ENCODE measurements at places on chromosomes 2 and 18. TPM values are rescaled to one million over a fixed set of nuclear protein-coding genes. Genes with fewer than 3 reads are reported as not detected.

DNA sequence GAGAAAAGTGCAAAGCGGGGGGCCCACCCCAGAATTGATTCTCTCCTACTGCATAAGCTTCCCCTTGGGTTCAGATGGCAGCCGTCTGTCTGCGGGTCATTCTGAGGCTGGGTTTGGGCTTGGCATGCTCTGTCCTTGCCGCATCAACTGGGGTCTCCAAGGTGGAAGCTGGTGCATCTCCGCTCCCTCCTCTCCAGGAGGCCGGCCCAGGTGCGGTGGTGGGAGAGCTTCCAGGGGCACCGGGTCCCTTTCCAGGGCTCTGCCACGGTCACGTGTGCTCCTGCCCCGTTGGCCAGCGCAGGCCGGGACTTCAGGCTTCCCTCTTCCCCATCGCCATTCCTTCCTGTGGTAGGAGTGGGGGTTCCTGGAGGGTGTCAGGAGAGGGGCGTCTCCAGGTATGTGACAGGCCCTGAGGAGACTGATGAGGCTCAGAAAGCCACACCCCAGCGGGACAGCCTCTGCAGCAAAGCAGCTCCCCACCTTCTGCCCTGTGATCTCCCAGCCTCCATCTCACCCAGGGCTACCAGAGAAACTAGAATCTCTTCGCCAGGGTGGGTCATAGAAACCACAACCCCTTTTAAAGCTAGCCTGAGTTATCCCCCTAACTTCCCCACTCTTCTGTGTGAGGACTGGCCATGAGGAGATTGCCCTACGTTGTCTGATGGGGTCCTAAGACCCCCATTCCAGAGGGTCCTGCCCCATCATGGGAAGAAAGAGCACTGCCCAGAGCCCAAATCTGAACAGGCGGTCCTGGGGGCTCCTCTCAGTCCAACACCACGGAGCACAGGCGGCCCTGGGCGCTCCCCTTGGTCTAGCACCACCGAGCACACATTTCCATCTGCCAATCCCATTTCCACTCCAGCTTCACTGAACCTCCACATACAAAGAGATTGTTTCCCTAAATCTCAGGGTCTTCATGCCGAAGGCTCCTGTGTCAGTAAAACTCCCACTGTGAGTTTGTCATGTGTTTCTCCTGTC, 76.6 kb downstream of the SLC66A2 start:
- H3K27ac ChIP-seq, result no peak overlapping the region
- no peak overlapping the region for H3K4me3 ChIP-seq
- no peaks in the 10 kb centered on the region for H3K36me3 ChIP-seq
- H3K27me3 ChIP-seq, result peaks cover 3% of the 10 kb centered on the region
- ATAC-seq, result no peak
- H3K4me1 ChIP-seq, result no peaks in the 10 kb centered on the region

- no peaks in the 10 kb centered on the region for H3K27me3 ChIP-seq
- peak overlapping the region; percentile 43 for H3K27ac ChIP-seq
- H3K36me3 ChIP-seq, result no peaks in the 10 kb centered on the region
- H3K4me1 ChIP-seq, result no peaks in the 10 kb centered on the region
Measured at GRCh38 chr2:25215948-25216679, 47.7 kb upstream of the POMC start.

GRCh38 chr2:62774555-62775366, 69.2 kb downstream of the EHBP1 start:
- H3K4me1 ChIP-seq, result no peaks in the 10 kb centered on the region
- no peak overlapping the region for H3K4me3 ChIP-seq
- no peaks in the 10 kb centered on the region for H3K27me3 ChIP-seq
- no peak overlapping the region for H3K27ac ChIP-seq

DNA sequence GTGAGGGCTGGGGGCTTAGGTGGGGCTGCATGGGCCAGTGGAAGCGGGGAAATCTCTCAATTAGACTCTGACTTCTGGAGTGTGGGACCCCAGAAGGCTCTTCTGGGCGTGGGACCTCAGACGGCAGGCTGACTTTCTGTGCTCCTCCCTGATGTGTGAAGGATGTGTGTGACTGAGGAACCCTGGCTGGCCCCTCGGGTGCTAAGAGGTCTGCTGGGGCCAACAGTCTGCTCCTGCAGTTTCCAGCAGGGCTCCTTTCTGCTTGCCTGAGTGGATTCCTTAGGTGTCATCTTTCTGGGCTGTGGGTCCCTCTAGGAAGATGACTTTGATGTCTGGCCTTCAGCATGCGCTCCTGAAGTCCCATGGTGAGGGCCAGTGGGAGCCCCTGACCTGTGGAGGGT, 167.5 kb downstream of the DYSF start:
- no peaks in the 10 kb centered on the region for H3K27me3 ChIP-seq
- no peak for ATAC-seq
- H3K36me3 ChIP-seq, result no peaks in the 10 kb centered on the region
- H3K27ac ChIP-seq, result no peak overlapping the region
- no peak overlapping the region for H3K4me3 ChIP-seq
- H3K4me1 ChIP-seq, result no peaks in the 10 kb centered on the region

- no peaks in the 10 kb centered on the region for H3K4me1 ChIP-seq
- ATAC-seq, result no peak
- no peaks in the 10 kb centered on the region for H3K36me3 ChIP-seq
- no peak overlapping the region for H3K27ac ChIP-seq
- peaks cover 6% of the 10 kb centered on the region for H3K27me3 ChIP-seq
Measured at GRCh38 chr2:170586571-170587095, 128.5 kb upstream of the SP5 start.

DNA sequence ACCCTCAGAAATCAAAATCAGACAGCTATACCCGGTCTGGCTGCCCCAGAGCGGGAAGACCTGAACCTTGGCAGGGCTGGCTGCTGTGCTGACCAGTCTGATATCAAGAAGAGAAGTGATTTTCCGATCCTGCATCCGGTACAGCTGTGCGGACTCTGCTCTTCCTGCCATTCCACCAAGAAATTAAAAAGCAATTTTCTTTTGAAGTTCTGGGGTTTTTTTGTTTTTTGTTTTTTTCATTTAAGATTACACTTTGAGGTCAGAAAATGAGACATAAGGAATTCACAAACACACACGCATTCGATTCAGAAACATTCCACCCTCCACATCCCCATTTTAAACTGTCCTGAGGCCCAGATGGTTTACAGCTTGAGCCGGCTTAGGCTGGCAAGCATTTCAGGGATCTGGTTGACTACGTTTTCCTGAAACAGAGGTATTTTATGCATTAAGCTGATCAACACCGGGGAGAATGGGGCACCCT, 156.5 kb downstream of the COL6A3 start:
- no peak overlapping the region for H3K4me3 ChIP-seq
- no peaks in the 10 kb centered on the region for H3K36me3 ChIP-seq
- no peak overlapping the region for H3K27ac ChIP-seq
- no peaks in the 10 kb centered on the region for H3K4me1 ChIP-seq

GRCh38 chr2:60303680-60304079, 249.8 kb downstream of the BCL11A start:
- no peak for ATAC-seq
- no peak overlapping the region for H3K4me3 ChIP-seq
- H3K36me3 ChIP-seq, result no peaks in the 10 kb centered on the region
- H3K27ac ChIP-seq, result no peak overlapping the region
- no peaks in the 10 kb centered on the region for H3K4me1 ChIP-seq

GRCh38 chr2:64251497-64252250, 107.5 kb upstream of the PELI1 start:
- ATAC-seq, result no peak
- no peaks in the 10 kb centered on the region for H3K4me1 ChIP-seq
- no peaks in the 10 kb centered on the region for H3K27me3 ChIP-seq
- no peaks in the 10 kb centered on the region for H3K36me3 ChIP-seq
- H3K27ac ChIP-seq, result no peak overlapping the region

GRCh38 chr2:170122883-170123547, 54.9 kb upstream of the MYO3B start:
- H3K36me3 ChIP-seq, result no peaks in the 10 kb centered on the region
- no peaks in the 10 kb centered on the region for H3K4me1 ChIP-seq
- H3K27ac ChIP-seq, result no peak overlapping the region
- peaks cover 11% of the 10 kb centered on the region for H3K27me3 ChIP-seq
- no peak for ATAC-seq
- H3K4me3 ChIP-seq, result no peak overlapping the region

DNA sequence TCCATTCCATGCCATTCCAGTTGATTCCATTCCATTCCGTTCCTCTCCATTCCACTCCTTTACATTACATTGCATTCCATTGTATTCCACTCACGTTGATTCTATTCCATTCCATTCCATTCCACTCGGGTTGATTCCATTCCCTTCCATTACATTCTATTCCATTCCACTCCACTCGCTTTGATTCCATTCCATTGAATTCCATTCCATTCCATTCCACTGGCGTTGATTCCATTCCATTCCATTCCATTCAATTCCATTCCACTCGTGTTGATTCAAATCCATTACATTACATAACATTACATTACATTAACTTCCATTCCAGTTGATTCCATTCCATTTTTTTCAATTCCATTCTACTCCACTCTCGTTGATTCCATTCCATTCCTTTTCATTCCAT, 1142.8 kb downstream of the RPIA start:
- no peaks in the 10 kb centered on the region for H3K27me3 ChIP-seq
- H3K4me3 ChIP-seq, result no peak overlapping the region
- no peak for ATAC-seq
- H3K36me3 ChIP-seq, result no peaks in the 10 kb centered on the region
- H3K4me1 ChIP-seq, result peaks cover under 1% of the 10 kb centered on the region

DNA sequence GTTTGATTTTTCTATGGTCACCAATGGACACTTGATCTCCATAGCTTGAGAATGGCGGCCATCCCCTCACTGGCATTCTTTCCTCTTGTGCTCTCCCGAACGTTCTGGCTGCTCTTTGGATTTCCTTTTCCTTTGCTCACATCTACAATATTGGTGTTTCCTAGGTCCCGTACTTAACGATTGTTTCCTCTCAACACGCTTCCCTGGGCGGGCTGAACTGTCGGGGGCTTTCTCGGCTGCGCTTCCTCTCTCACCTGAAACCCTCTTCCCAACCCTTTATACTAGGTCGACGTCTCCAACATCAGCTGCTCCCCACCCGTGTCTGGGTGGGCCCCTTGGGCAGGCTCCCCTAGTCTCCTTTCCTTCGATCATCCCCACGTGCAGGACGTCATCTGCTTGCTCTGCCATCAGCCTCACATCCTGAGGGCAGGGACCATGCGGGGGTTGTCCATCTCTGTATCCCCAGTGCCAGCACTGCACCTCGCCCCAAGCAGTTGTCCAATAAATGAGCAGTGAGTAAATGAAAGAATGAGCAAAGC, 634 bp upstream of the DIS3L2 start:
- peaks cover 30% of the 10 kb centered on the region for H3K4me1 ChIP-seq
- H3K27me3 ChIP-seq, result peaks cover 8% of the 10 kb centered on the region
- H3K36me3 ChIP-seq, result no peaks in the 10 kb centered on the region
- ATAC-seq, result peak; percentile 34
- H3K4me3 ChIP-seq, result peak overlapping the region; percentile 93

DNA sequence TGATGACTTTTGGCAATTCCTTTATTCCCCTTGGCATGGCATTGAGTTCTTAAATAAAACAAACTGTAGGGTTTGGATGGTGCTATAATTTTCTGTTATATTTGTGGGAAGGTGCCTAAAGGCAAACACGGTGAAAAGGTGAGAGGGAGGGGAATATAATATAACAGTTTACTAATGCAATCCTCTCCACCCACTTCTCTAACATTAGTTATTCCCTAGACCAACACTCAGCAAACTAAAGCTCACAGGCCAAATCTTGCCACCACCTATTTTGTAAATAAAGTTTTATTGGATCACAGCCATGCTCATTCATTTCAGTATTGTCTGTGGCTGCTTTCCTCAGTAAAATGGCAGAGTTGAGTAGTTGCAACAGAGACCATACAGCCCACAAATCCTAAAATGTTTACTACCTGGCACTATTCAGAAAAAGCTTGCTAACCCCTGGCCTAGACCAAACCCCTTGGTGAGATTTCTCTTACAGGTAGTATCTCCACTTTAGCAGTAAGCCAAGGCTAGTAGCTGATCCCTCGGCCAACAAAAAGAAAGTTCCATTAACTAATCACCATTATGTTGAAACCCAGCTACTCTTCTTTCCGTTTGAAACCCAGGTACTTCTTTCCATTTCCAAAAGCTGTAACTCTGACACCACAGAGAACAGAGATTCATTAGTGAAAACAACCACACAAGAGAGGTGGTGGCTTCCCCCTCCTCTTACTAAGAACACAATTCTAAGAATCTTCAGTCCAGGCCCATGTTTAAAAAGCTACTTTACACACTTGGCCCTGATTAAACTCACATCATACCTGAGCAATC, 136.1 kb upstream of the CHAC2 start:
- no peaks in the 10 kb centered on the region for H3K27me3 ChIP-seq
- no peaks in the 10 kb centered on the region for H3K36me3 ChIP-seq
- peak overlapping the region; percentile 52 for H3K27ac ChIP-seq
- H3K4me1 ChIP-seq, result peaks cover 9% of the 10 kb centered on the region
- ATAC-seq, result peak; percentile 87

DNA sequence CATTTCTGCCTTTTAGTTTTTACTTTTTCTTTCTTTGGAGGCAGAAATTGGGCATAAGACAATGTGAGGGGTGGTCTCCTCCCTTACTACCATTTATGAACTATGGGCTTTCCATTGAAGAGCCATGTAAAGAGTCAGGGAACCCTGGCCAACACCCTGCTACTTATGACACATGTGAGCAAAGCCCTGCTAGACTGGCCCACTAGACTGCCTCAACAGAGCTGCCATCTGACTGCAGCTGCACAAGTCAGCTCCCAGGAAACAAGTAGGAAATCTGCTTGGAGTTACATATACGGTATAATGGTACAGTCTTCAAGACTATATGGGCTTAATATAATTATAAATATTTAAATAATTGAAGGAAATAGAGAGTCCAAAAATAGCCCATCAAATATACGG, 816.8 kb downstream of the TRIB2 start:
- H3K27ac ChIP-seq, result no peak overlapping the region
- ATAC-seq, result no peak
- H3K36me3 ChIP-seq, result no peaks in the 10 kb centered on the region
- no peaks in the 10 kb centered on the region for H3K27me3 ChIP-seq
- H3K4me1 ChIP-seq, result no peaks in the 10 kb centered on the region
- H3K4me3 ChIP-seq, result no peak overlapping the region

DNA sequence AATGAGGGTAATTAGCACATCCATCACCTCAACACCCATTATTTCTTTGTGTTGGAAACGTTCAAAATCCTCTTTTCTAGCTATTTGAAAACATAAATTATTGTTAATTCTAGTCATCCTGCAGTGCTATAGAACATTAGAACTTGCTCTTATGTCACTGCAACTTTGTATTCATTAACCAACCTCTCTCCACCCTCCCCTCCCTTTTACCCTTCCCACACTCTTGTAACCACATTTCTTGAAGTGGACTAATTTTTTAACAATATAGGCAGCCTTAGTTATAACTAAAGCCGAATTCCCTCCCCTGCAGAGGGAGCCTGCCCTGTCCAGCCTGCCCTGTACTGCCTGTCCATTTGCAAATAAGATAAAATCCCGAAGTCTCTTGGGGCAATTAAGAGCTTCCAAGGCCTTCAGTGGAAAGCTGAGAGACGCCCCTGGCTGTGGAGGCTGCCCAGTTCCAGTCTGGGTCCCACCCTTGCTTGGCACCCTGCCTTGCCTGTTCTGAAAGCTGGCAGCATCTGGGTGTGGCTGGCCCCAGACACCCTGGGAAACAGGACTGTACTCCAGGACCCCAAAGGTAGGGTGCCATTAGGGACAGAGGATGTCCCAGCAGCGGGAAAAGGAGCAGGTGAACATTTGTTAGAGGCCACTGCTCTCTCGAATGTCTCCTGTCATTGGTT, 65.1 kb downstream of the MEX3C start:
- H3K4me3 ChIP-seq, result no peak overlapping the region
- no peak for ATAC-seq
- no peaks in the 10 kb centered on the region for H3K4me1 ChIP-seq
- H3K27me3 ChIP-seq, result no peaks in the 10 kb centered on the region
- H3K36me3 ChIP-seq, result no peaks in the 10 kb centered on the region

Gene ERFE
- not detected for total RNA-seq

Gene SPP2
- not detected for total RNA-seq

Gene EML6
- 1.4 TPM for total RNA-seq

Gene RBM43
- total RNA-seq, result 2.5 TPM

Gene DSG2
- total RNA-seq, result 0.11 TPM

Gene SETBP1
- total RNA-seq, result 7.6 TPM

Gene NOL4
- total RNA-seq, result not detected

All from activated T-helper 17 cell treated with anti-CD3 and anti-CD28 coated beads, Interleukin-2, amount 50 U/mL, for 72 hours (primary cell).